ENCODE measurements at places on chromosomes 1 and 21.

- DNase-seq = no peak
These were observed 44.6 kb upstream of the MPZL1 start for GRCh38 chr1:167676916-167677848.

- no peak for DNase-seq
These were observed 474.4 kb downstream of the FAM72C start for GRCh38 chr1:143497374-143497747.

DNA sequence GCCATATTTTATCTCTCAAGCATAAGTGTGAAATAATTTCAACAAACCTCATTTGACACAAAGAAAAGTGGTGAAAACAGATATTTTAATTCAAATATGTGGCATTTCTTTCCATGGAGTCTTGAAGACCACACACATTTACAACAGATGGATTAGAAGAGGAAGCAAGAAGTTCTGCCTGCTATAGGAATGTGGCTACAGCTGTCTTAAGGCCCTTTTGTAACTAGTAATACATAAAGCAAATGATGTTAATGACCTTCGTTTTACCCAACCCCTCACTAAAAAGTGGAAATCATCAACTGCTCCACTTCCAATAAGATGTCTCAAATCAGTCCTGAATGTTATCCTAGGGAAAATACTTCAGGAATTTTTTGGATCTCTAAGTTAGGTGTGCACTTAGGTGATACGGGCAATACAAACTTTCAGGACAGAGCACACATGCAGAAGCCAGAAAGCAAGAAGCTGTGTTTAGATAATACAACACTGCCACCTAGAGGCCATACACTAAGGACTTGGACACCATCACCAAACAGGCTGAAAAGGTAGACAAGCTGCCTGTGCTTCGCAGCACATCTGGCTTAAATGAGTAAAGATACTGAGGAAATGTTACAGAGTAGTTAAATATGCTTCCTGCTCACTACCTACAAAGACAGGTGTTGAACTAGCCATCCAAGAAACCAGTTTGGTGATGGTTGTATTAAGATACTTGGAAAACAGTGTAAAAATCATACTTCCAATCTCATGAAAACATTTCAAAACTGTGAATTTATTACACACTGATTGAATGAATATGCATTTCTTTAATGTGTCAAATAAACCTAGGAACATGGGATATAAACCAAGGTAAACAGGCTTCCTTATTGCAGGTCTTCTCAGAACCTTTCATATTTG lies 24.4 kb downstream of the RRAGC start:
- peak; percentile 87 for DNase-seq

- no peak for DNase-seq
These were observed 22.7 kb downstream of the SLX9 start for GRCh38 chr21:44962403-44962966.

DNA sequence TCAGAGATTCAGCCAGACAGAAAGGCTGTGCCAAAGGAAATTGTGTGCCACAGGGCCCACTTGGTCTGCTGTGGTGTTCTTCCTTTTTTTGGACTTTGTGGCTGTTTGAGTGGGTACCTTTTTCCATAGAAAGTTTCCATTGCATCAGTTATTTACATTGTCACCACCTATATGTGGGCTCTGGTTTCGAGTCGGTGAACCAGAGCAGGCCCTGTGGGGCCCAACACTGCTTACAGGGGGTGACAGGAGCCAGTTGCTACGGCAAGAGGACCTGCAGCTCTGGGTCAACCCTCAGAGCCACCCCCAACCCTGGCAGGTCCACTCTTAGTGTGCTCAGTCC lies 157.0 kb upstream of the EDN2 start:
- DNase-seq = no peak

DNA sequence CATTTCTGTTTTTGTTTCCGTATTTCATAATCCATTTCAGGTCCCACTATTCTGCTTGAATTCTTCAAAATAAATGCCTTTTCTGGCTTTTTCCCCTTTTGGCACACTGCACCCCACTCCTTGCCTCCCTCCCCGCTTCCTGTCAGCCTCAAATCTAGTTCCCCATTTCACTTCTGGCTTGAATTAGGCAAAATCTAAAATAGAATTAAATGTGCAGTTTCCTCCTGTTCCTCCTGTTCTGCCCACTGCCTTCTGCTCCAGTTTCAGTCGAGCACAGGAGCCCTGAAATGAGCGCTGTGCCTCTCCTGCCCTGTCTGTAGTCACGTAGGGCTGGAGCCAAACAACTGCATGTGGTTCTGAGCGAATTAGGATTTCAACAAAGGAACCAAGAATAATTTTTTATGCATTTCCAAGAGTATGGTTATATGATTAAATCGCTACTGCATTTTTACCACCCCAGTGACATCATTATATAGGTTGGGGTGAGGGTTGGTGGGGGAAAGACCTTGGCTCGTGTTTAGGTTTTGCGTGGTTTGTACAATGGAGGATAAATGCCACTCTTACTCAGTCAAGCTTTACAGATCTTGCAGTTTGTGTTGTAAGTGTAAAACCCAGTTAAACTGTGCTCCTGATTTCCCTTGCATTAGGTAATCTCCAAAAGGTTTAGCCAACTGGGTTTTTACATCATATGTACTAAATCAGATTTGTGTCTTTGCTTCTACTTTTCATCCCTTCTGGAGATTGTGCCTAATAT lies 114.9 kb downstream of the VPS13D start:
- peak; percentile 20 for DNase-seq

DNA sequence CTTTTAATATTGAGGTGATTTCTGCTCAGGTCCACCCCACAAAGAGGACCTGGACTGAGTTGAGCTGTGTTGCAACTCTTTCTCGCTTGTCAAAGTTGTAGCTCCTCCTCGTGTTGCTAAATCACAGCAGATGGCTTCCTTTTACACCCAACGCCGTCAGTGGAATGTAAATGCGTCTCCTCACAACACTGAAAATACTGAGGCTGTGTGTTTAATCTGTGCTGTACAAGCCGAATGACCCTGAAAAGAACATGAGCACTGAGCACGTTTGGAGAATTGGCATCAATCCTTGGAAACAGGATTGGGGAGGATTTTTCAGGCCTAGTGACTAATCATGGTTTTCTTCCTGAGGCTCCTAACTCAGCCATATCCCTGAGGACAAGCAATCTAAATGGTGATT lies 196.0 kb downstream of the CRB1 start:
- DNase-seq = no peak

DNA sequence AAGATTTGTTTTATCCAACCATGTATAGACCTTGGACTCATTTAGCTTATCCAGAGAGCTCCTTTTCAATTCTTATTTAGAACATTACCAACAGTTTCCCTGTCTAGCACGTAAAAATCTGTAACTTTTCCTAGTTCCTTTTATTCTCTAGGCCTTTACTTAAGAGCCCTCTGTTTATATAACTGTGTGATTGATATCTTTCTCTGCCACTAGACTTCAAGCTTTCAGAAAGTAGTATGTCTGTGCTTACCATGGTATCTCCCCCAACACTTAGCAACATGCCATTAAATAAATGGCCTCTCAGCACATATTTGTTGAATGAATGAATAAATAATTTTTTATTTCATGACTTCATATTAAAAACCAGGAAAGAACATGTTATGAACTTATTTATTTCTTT lies 209.4 kb downstream of the PTPRC start:
- no peak for DNase-seq

DNA sequence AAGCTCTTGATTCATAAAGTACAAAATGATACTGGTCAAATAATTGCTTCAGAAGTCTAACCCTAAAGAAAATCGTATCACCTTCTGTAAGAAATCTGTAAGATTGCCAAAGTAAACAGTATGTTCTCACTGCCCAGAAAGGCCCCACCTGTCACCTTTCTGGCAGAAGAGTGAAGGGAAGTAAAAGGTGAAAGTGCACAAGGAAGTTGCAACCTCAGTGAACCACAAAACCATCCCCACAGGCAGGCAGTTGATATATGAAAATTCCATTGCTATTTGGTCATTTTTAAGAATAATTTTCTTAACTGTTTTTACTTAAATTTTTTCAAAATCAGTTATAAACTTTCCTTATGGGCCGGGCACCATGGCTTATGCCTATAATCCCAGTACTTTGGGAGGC lies 48.5 kb upstream of the FBXO28 start:
- DNase-seq = no peak

DNA sequence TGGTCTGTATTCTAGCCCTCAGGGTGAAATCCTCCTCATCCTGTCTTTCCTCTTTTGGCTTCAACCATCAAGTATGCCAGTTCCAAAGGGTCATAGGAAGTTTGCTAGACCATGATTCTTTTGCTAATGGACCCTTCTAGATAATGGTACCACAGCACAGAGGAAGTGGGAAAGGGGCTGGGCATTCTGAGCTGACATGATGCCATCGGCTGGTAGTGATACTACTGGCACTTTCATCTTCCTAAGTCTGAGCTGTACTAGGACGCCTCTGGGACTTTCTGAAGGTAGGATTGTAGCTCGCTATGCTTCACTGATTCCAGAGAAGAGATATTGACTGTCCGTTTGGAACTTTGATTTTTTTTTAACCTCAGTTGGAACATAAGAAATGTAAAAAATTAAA lies 11.4 kb downstream of the FASLG start:
- DNase-seq = no peak

DNA sequence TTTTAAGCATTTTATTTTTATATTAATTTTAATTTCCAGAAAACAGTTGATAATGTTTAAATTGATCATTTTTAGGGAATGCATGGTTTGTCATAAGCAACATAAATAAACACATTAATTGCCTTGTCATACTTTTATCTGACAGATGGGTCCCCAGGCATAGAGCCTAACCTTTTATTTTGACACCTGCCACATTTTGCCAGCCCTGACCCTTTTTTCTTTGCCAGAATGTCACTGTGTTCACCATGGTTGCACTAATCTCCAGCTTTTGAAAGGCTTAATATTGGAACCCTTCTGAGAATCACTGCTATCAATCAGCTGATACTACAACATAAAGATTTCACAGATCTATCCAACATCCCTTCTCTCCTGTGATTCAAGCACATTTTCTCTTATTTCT lies 56.0 kb upstream of the DPYD start:
- no peak for DNase-seq

GRCh38 chr1:162212713-162213112 lies 143.2 kb downstream of the NOS1AP start:
- no peak for DNase-seq

Data from cerebellar cortex (tissue), 1 donor.